Activated CD4-positive, alpha-beta T cell treated with anti-CD3 and anti-CD28 coated beads for 4 hours (primary cell): ENCODE measurements at places on chromosomes 1 and 21.

- DNase-seq, result no peak
Measured at GRCh38 chr1:84693005-84693404, 2.7 kb upstream of the SSX2IP start.

DNA sequence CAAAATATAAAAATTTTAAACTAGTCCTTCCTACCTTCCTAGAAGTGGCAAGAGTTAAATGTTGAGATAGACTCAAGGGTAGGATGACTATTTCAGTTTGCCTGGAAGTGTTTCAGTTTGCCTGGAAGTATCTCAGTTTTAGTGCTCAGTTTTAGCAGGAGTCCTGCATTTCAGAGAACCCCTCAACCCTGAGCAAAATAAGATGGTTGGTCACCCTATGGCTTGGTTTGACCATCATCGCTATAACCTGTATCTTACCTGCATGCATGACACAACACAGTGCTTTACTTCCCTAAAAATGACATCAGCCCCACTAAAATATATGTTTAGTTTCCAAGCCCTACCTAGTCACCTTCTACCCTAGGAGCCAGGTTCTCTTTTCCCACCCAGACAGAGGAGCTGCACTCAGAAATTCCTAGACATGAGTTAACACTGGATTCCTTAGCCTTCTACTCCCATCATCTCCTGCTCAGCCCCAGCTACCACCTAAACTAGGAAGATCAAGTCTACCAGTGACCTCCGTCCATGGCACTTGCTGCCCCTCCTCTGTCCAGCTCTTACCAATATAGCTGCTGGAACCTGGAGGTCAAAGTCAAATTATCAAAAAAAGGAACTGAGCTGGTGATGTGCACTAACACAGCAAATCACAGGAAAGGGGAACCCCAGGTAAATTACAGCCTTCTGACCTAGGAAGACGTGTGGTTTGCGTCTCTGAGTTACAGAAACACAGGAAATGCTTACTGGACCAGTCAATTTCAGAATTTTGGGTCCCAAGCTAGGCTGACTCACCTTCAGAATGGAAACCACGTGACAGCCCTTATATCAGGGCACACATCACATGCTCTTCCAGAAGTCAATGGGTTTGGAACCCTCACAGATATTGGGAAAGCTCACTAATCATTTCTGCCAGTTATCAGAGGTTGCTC, 2.2 kb upstream of the G0S2 start:
- DNase-seq, result peak; percentile 20

DNA sequence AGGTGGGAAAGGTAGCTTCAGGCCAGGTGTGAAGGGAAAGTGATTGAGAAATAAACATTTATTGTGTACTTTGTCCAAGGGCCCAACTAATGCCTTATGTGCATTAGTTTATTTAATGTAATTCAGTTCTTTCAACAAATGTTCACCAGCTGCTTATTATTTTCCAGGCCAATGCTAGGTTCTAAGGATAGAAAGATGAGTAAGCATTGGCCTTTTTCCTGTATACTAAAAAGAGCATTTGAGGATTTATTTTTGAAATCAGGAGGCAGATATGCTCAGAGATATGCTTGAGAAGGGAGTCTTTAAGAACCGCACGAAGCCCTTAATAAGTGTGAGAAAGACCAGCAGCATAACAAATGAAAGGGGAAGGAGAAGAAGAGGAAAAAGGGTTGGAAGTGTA, 32.0 kb downstream of the CLCA1 start:
- no peak for DNase-seq

DNA sequence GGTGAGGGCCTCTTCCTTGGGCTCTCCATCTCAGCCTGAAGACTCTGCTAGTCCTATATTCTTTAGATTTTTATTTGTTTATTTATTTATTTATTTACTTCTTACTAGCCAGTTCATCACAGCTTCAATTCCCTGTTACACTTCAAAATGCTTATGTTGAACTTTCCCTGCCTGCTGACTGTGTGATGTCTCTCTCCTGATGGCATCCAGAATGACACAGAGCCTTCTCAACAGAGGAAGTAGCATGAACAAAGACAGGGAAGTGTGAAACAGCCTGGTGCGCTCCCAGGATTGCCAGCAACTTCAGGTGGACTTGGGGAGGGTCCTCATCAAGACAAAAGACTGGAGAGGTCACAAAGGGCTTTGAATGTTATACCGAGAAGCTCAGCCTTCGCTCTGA, 4.3 kb upstream of the IPO13 start:
- DNase-seq, result no peak

- no peak for DNase-seq
Measured at GRCh38 chr1:173024543-173024942, 26.2 kb downstream of the TNFSF18 start.

GRCh38 chr1:209659909-209660308, 7.7 kb upstream of the LAMB3 start:
- DNase-seq, result no peak

GRCh38 chr1:55703726-55704363, 488.7 kb upstream of the USP24 start:
- no peak for DNase-seq

DNA sequence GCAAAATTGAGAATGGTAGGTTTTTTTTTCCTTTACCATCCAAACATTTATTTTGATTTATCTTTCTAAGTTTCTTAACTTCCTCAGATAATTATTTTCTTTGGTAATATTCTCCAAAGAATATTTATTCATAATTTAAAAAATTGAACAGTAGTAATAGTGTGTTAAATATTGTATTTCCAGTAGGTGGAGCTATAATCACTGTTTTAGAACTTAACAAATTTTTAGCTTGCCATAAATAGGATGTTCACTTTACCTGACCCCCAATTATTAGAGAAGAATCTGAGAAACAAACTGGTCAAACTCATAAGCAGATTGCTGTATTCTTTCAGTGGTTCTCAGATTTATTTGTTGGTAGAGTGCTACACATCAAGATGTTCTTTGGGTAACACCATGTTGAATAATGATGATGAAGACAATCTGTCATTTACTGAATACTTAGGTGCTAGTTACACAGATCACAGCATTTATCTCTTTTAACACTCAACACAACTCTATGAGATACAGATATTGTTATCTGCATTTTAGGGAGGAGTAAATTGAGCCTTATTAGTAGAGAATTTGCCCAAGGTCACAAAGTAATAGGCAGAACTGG, 82.4 kb upstream of the GPR88 start:
- no peak for DNase-seq

- DNase-seq, result no peak
Measured at GRCh38 chr1:222167896-222168295, 380.0 kb downstream of the HHIPL2 start.

DNA sequence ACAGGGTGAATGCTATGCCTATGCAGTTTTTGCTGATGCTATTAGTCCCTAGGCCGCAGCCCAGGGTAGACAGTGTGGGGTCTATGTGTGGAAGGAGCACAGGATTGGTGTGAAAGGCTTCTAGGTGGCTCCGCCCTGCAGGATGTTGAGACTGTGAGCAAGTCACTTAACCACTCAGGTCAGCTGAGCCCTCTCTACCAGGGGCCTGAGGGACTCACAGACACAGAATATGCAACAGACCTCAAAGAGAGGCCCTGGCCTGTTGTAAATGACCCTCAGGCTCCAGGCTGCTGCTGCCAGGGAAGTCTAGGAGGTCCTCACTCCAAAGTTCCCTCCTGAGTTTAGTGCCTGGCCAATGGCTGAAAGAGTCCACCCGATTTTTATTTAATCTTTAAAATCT, 11.0 kb downstream of the NHLH2 start:
- no peak for DNase-seq

- no peak for DNase-seq
Measured at GRCh38 chr1:31745946-31746670, 18.0 kb downstream of the ADGRB2 start.

DNA sequence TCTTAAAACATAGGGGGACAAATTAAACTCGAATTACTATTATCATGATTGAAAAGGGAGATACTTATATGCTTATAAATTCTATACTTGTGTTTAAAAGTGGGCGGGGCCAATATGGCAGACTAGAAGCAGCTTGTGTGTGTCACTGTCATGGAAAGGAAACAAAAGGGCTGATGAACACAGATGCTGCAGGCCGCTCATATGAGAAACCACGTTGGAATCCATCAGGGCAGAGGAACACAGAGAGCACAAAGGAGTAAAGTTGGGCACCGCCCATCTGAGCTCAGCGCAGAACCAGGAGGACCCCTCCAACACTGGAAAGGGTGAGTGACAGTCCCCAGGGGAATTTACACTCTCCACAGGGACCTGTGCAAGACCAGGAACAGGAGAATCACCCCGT, 107.0 kb downstream of the SLC5A9 start:
- DNase-seq, result no peak

- DNase-seq, result no peak
Measured at GRCh38 chr1:114033216-114033706, 54.0 kb downstream of the OLFML3 start.

DNA sequence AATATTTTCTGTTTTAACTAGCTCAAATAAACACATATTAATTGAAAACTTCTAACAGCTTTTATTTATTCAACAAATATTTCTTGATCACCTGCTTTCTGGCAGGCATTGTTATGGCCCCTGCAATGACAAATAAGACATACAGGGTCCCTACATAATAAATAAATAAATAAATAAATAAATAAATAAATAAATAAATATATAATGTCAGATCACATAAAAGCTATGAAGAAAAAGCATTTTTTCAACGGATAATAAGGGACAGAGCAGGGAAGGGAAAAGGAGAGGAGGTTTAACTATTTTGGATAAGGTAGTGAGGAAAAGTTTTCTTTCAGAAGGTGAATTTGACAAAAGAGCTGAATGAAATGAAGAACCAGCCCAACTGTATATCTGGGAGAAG, 115.0 kb downstream of the MAGI3 start:
- DNase-seq, result no peak

- DNase-seq, result peak; percentile 25
Measured at GRCh38 chr1:9121496-9122409, 7.1 kb downstream of the GPR157 start.

- DNase-seq, result no peak
Measured at GRCh38 chr1:21775985-21776562, 6.9 kb downstream of the USP48 start.

DNA sequence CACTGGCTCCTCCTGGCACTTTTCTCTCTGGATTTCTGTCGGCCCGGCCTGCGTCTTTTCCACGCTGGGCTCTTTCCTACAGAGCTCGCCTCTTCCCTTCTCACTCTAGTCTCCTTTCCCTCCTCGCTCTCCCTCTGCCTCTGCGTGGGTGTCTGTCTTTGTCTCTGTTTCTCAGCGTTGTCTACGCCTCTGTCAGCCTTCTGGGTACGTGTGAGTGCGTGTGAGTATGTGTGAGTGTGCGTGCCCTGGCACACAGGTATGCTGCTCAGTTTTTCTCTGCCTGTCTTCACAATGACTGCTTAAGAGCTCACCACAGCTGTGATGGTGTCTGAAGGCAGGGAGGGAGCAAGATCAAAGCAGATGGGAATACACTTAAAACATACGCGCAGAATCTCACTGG, 77.7 kb downstream of the KIRREL1 start:
- no peak for DNase-seq

DNA sequence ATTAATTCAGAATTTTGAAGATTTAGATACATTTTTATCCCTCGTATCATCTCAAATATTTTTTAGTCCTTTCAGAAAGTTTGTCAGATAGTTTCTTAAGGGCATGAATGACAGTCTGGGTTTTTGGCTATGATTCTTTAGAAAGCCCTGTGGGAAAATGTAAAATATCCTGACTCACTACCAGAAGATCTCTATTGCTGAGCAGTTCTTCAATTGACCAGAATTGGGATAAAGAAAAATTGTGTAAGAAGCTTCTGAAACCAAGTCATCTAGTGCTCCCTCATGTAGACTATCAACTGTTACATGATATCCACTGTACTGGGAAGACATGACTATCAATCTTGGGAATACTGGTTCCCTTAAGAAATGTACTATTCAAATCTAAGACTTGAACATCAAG, 608.3 kb upstream of the CHRM3 start:
- DNase-seq, result no peak

- DNase-seq, result no peak
Measured at GRCh38 chr1:9823693-9823942, 147 bp downstream of the CLSTN1 start.

GRCh38 chr1:201036188-201036842, 12.8 kb upstream of the KIF21B start:
- DNase-seq, result no peak

GRCh38 chr1:70103770-70104169, 101.6 kb downstream of the LRRC40 start:
- DNase-seq, result no peak

GRCh38 chr1:228316589-228317387, 89.8 kb downstream of the TRIM11 start:
- no peak for DNase-seq

GRCh38 chr1:192887426-192887825, 78.6 kb downstream of the RGS2 start:
- no peak for DNase-seq

- no peak for DNase-seq
Measured at GRCh38 chr1:171256940-171257606, 8.8 kb downstream of the FMO1 start.

DNA sequence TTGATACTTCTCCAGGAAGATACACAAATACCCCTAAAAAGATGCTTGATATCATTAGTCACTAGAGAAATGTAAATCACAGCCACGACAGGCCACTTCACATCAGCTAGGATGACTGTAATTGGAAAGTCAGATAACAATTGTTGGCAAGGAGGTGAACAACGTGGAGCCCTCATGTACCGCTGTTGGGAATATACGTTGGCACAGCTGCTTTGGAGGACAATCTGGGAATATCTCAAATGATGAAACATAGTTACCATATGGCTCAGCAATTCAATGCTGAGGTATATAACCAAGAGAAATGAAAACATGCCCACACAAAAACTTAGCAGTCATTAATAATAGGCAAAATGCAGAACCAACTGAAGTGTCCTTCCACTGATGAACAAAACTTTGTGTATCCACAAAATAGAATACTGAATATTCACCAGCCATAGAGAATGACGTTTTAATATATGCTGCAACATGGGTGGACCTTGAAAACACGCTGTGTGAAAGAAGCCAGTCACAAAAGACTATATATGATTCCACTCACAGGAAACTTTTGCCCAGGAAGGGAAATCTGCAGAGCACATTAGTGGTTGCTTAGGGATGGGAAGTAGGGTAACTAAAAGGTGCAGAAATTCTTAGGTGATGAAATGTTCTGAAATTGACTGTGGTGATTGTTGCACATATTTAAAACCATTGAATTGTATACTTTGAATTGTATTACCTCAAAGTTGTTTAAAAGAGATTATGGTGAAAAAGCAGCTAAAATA, 95.4 kb downstream of the AHCTF1 start:
- no peak for DNase-seq

GRCh38 chr1:54922921-54923421, 36.0 kb upstream of the DHCR24 start:
- DNase-seq, result no peak

GRCh38 chr1:165632491-165632890, 1.5 kb downstream of the MGST3 start:
- no peak for DNase-seq

DNA sequence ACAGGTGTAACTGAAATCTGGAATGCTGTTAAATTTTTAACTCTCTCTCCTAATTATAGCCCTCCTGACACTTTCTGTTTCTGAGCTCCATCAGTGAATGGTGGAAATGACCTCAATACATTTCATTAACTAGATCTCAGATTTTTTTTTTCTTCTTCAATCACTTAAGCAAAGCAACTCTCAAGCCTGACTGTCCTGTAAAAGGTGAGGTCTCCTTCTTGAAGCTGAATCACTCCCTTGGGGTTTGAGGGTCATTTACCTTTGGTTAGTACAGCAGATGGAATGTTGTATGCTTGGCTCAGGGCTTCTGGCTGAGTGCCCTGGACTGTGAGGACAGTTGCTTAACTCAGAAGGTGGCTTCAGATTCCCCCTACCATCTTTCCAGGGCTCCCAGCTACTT, 518.7 kb downstream of the PTPRC start:
- DNase-seq, result no peak
